GM12891 (cell line): ENCODE measurements at places on chromosomes 1 and 21.

DNA sequence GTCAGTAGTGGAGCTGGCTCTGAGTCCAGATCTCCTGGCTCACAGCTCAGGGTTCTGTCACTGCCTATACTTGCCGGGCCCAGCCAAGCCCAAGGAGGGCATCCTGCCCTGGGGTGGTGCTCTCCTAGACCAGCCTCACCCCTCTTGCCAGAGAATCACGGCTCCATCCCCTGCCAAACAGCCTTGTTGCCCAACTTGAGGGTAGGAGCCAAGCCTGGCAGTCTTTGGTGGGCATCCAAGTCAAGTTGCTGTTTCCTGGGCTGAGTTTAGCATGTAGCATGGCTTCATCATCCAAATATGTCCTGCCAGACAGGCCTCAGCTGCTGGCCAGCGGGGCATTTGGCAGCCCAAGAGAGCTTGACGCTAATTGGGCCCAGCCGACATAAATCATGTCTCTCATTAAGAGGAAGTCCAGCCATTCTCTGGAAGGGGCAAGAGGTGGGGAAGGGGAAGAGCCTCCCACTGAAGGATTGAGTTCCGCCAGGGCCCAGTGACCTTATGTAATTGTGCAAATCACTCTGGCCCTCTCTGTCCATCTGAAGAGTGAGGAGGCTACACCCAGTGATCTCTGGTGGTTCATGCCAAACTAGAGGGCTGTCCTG, 22.6 kb upstream of the TRABD2B start:
- no peak for DNase-seq

GRCh38 chr1:24931146-24931467, 1.0 kb upstream of the RUNX3 start:
- DNase-seq, result no peak

DNA sequence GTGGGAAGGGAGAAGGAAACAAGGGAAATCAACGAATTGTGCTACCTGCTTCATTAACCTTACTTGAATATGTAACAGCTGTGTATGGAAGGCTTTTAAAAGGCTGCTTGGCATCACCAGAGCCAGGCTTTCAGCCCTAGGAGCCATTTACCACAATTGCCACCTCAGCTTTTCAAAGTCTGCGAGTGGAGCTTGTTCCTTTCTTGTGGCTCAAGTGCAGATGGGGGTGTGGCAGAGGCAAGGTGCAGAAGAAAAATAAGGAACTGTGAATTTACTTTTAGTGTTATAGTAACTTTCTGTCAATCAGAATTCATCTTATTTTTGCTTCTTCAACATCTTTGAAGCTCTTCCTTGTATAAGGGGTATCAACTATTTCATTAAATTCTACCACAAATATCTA, 17.6 kb downstream of the CLCA2 start:
- no peak for DNase-seq

- no peak for DNase-seq
These were observed 26.2 kb downstream of the ZYG11B start for GRCh38 chr1:52752484-52752826.

- DNase-seq, result no peak
These were observed 3.8 kb upstream of the NPHP4 start for GRCh38 chr1:5995871-5996630.

DNA sequence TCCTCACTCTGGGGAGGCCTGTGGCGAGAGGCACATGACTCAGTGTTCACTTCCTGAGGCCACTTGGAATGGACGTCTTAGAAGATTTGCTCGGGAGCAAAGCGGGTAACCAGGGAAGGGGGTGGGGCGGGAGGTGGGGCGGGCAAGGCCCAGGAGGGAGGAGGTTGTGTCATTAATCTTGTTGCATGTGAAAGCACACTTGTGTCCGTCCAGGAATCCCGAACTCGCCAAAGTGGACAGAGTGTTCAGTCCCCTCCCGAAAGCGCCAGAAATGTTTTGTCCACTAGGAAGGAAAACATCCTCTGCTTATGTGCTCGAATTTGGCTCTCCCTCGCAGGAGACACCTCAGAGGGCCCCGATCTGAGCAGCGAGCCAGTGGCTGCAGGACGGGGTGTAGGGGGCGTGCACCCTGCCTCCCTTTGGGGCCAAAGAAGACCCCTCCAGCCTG, 84.2 kb downstream of the SPSB1 start:
- DNase-seq, result no peak

DNA sequence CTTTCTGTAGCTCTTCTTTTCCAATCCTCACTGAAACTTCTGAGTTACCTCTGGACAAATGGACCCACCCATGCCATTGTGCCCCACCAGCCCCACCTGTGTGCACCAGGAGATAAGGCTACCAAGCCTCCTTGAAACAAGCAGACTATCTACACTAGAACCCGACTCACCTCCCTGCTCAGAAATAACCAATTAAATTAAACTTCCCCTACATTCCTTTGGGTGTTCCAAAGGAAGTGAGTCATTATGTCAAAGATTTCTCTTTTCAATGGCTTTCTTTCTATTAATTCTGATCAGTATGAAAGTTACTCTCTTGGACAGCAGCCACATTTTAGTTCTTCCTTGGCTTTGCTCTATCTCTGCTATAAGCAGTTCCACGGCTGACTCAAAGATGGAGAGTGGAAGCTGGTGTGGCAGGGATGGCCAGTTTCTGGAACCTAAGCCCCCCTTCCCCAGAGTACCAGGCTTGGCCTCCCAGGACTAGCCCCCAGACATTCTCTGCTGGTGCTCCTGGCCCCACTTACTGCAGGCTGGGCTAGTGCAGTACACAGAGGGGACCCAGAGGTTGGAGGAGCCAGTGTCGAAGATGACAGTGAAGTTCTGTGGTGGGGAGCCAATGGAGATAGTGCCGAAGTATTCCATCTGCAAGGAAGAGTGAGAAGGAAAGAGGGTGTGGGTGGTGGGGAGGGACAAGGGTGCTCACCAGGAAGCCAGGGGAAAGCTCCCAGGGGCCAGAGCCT, 1.9 kb downstream of the CTSE start:
- no peak for DNase-seq

- DNase-seq, result no peak
These were observed 74.7 kb downstream of the LHX8 start for GRCh38 chr1:75208862-75209261.

GRCh38 chr1:239819096-239819495, 272.6 kb upstream of the FMN2 start:
- DNase-seq, result no peak

DNA sequence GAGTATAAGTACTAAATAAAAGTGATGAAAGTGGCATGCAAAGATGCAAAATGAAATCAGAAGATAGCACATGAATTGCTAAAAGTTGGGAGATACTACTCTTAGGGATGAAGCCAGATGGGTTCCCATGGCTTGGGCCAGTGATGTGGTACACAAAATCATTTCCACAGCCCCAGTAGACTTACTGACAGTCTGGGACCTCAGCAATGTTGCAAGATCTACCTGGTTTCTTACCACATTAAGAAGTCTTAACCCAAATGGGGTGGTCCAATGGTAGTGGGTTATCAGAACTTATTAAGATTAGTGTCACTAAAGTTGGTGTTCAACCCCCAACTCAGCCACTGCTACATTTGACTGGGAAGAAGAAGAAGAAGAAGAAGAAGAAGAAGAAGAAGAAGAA, 227.7 kb upstream of the IRF2BP2 start:
- DNase-seq, result no peak

DNA sequence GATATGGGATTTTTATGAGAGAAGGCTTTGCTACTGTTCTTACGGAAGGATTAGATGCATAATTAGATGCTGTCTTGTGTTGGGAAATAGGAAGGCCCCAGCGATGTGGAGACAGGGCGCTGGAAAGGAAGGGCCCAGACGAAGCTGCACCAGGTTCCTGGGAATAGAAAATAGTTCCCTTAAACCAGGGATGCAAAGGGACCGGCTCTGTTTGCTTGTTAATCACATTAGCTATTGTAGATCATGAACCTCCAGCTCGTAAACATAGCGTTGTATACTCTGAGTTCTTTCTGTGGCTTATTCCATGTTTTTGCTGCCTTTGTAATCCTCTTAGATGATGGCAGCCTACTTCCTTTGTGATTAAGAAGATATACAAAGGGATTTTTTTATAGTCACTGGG, 79.8 kb upstream of the COX20 start:
- DNase-seq, result no peak

DNA sequence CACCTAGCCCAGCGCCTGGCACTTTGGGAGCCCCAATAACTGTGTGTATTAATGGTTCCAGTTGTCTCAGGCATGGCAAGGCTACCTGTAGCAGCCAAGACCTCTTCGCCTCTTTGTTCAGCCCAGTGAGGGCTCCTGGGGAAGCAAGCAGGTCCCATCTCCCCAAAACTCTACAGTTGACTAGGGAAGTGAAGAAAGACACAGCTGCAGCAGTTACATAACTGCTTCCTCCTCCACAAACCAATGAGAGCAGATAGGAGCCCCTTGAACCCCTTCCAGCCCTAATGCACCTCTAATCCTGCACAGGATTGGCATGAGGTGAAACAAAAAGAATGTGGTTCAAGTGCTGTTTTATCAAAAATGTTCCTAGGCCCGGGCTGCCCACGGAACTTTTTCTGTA, 100.5 kb downstream of the SYF2 start:
- DNase-seq, result no peak

- no peak for DNase-seq
These were observed 19.5 kb downstream of the LSS start for GRCh38 chr21:46208761-46209721.

DNA sequence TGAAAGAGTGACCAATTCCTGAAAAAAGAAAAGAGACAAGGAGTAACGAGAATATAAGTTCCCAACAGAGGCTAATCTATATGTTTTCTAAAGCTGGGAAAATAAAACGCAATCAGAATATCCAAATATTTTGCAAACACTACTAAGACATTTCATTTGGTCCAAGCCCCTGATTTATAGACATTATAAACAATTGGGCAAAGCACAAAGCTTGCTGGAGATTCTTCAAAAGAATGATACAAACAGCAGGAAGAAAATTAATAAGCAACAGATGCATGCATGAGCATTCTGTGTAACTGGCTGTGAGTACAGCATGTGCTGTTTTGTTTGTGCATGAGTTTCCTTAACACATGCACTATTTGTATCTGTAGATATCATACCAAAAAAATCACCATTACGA, 552.9 kb downstream of the LTN1 start:
- DNase-seq, result no peak

DNA sequence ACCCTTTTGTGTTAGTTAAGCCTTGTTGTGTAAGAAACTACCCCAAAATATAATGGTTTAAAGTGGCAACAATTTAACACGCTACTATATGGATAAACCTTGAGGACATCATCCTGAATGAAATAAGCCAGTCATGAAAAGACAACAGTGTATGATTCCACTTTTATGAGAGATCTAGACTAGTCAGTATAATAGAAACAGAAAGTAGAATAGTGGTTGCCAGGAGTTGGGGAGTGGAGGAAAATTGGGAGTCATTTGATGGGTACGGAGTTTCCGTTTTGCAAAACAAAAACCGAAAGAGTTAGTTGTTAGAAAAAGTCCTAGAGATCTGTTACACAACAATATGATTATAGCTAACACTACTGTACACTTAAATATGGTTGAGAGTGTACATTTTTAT, 16.0 kb upstream of the CHIA start:
- no peak for DNase-seq

DNA sequence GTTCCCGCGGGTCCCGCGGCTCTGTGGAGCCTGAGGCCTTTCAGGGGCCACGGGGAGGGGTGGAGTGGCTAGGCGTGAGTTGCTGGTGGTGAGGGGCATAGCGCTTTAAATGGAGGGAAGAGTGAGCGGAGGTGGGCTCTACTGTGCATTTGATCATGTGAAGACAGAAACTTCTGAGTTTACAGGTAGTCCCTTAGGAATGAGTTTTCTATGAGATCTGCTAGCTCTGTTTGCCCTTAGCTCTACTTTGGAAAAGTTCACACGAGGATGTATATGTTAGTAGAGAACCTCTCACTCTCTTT, 593 bp downstream of the ST6GALNAC3 start:
- DNase-seq, result no peak

GRCh38 chr1:207833381-207833780, 77.5 kb downstream of the CD34 start:
- DNase-seq, result no peak

DNA sequence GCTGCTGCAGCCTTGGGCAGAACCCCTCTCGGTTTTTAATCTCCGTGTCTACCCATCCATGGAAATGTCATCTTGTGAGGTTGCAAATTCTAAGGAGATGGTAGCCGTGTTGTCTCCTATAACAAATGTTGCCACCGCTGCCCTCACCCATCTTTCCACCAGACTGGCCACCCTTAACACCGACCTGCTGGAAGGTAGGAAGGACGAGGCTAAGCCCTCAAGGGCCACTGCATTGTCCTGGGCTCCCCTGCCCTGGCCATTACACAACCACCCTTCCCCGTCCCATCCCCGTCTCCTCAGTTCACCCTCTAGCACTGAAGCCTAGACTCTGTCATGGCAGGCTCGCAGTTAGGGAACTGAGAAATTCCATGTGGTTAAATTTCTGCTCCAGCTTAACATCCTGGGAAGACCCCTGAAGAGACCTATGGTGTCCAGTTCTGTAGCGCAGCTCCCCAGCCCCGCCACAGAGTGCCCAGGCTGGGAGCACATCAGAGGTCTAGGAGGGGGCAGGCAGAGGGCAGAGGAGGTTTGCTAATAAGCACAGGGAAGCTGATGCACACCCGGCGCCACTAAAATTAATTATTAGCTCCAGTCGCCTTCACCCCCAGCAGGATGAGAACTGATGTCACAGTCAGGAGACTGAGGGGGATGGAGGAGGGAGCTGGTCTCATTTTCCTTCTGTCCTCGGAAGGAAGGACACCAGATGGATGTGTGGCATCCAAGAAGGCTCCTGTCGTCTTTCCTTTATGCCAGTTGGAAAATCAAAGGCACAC, 38.3 kb downstream of the STUM start:
- no peak for DNase-seq

DNA sequence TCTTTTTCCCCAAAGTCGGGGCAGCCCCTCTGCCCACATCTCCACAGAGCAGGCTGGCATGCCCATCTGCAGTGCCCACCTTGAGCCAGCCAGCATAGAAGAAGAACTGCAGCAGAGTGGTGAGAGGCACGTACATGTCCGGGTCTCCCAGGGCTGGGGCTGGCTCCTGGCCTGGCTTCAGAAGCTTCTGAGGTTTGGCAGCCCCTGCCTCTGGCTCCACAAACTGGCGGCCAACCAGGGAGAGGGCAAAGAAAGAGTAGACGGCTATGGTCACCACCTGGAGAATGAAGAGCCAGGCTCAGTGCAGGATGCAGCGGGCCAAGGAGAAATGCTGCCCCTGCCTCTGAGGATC, 3.0 kb downstream of the BEST4 start:
- no peak for DNase-seq

GRCh38 chr1:243693800-243694199, 156.2 kb downstream of the AKT3 start:
- DNase-seq, result no peak
